IMR-90 (cell line): ENCODE measurements at places on chromosomes 11 and 22.

GRCh38 chr22:25694196-25694907 is 47.6 kb upstream of the MYO18B start:
- no peak for DNase-seq

DNA sequence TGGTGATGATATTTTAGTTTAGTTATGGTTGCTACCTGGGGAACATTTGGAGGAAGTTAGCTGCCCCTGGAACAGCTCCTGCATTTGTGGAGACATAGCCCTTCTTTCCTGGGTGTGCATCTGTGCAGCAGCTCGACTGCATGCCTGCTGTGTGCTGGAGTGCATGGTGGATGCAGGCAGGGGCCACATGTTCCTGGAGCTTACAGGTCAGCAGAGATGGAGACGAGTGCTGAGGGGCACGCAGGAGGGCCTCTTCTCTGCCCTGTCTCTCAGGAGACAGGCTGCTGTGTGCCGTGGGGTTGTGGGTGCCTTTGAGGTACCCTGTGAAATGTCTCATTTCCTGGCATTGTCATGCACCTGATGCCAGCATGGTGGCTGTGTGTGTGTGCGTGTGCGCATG is 87.5 kb downstream of the TBC1D22A start:
- no peak for DNase-seq

DNA sequence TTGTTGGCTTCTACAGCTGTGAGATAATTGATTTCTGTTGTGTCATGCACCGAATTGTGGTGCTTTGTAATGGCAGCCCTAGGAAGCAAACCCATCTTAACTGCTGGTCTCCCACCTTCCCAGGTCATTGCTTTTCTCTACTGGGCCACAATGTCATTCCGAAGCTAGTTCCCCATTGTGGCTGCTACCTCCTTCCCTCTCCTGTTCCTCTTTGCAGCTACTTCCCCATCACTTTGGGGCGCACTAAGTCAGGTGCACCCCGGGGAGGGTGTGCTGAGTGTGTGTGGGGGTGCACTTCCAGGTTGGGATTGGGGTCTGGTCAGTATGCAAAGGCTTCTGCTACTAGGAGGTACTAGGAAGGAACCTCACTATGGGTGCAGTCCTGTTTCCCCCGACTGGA is 109.3 kb downstream of the ST3GAL4 start:
- DNase-seq: no peak

DNA sequence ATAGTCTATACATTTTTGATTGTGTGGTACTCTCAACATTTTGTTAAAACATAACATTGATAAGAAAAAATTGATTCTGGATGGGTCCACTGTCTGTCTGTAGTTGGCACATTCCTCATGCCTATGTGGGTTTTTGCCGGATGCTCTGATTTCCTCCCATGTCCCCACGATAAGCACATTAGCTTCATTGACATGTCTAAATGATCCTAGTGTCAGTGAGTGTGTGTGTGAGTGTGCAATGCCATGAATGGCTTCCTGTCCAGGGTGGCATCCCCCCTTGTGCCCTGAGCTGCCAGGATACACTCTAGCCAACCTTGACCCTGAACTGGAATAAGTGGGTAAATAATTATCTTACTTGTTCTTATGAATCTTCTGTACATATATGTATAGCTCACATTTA is 5.4 kb downstream of the SFI1 start:
- no peak for DNase-seq

GRCh38 chr11:102553835-102554282 is 23.3 kb upstream of the MMP7 start:
- DNase-seq: no peak

- DNase-seq: no peak
These were observed 14.9 kb downstream of the CNTF start for GRCh38 chr11:58637371-58637770.

- DNase-seq: peak; percentile 29
These were observed 908.3 kb upstream of the ANO3 start for GRCh38 chr11:25423436-25424199.

DNA sequence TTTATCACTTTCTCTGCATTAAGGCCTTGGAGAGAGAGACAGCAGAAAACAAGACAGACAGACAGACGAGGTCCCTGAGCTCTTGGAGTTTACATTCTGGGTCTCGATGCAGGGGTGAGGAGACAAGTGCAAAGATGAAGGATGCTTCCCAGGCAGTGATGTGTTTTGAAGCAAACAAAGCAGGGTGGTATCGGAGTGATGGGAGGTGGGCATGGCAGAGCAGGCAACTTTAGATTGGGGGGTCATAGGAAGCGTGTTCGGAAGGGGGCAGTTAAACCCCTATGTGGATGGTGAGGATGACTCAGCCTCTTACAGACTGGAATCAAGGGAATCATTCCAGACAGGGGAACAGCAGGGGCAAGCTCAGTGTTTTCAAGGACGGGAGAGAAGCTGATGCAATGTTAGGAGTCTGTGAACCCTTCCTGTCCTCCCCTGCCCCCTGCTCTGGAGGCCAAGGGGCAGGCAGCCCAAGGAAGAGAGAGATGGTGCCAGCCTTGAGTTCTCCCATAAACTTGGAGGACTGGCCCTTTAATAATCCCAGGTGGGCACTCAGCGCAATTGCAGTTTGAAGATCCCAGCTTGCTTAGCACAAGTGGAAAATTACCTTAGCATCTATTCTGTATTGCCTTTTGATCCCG is 180.2 kb downstream of the CHST1 start:
- no peak for DNase-seq

GRCh38 chr11:74672956-74673692 is 58.1 kb downstream of the CHRDL2 start:
- peak; percentile 100 for DNase-seq

DNA sequence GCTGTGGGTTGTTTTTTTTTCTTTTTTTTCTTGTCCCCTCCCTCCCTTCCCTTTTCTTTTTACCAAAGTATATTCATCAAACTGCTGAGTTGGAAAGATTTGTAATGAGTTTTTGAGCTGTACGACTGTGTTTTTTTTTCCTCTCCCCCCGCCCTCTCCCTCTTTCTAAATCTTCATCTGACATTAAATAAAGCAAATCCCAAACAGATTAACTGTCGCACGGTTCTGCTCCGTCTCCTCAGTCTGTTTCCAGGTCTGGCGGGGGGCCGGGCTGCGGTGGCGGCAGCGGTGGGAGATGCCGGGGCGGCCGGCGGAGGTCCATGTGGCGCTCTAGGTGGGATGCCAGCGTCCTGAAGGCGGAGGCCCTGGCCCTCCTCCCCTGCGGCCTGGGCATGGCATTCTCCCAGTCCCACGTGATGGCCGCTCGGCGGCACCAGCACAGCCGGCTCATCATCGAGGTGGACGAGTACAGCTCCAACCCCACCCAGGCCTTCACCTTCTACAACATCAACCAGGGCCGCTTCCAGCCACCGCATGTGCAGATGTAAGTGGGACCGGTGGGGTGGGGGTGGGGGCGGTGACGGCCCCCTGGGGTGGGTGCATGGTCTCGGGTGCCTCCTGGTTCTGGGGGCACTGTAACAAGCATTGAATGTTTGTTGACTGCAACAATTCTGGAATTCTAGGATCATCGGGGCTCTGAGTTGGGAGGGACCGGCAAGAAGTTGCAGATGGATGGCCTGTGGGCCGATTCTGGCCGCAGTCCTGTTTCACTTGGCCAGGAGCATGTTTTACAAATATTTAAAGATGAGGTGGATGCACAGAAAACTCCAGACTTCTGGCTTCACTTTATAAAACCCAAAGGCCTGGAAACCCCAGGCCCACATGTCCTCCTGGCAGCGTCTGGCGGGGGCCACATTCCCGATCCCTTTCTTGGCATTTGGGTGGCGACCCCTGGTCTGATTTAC is 13.1 kb downstream of the MPPED1 start:
- DNase-seq: no peak

- DNase-seq: no peak
These were observed 201.1 kb upstream of the LRRC4C start for GRCh38 chr11:41660585-41660984.

GRCh38 chr11:130115218-130115617 is 44.4 kb upstream of the ST14 start:
- peak; percentile 41 for DNase-seq

DNA sequence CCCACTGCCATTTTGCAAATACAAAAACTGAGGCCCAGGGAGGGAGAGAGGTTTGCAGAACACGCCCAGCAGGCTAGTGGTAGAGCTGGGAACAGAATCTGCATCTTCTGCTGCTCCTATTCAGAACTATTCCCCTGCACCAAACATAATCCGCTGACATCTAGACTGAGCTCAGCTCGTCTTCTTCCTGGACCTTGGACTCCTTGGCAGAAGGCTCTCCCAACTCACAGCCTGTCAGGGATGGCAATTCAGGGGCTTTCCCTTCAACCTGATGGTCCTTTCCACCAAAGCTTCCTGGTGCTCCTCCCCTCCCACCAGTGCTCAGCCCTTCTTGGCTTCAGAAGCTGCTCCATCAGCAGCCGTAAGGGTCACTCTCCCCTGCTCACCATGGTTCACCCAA is 9.5 kb upstream of the NPAS4 start:
- no peak for DNase-seq

DNA sequence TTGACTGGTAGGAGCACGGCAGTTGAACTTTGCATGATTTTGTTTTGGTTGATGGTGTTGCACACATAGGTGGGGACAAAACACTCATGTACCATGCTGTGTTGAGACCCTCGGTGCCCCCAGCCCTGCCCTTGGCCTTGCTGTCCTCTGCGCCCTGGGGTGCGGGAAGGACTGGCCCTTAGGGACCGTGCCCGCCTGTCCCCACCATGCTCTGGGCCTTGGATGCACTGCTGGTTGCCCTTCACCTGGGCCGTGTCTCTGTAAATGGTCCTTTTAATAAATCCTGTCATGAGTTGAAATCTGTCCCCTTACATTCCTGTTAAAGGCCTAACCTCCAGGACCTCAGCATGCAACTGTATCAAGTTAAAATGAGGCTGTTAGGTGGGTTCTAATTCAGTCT is 102.3 kb upstream of the ANO1 start:
- no peak for DNase-seq

- DNase-seq: peak; percentile 13
These were observed 134.4 kb upstream of the ZC3H12C start for GRCh38 chr11:109958821-109959166.

DNA sequence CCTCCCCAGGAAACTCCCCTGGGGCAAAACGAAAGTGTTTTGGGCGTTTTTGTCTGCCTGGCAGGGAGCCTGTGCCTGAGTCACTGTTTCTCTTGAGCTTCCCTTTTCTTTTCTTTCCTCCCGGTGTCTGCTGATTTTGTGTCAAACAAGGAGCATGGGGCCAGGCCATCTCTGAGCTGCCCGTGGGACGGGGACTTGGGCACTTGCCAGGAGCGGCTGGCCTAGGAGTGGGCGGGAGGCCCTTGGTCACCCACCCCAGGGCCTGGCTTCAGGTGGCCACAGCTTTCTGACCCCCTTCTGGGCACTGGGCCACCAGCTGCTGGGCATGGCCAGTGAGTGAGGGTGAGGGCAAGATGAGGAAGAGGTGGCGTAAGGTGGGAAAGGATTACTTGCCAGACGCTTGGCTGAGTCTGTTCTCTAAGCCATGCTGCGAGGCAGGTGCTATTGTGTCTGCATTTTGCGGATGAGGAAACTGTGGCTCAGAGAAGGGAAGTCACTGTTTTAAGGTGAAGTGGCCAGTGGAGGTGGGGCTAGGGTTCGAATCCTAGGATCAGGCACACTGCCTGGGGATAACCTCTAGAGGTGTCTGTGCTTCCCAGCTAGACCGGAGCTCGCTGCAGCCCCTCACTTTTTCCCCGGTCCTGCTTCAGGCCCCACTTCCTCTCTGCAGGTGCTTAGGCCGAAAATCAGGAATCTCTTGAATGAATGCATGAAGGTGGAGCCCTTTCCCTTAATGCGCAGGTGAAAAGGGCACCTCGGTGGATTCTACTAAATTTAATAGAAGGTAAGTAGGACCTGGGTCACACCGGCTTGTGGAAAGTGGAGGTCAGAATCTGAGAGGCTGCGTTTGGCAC is 7.8 kb upstream of the NFAM1 start:
- DNase-seq: peak; percentile 49

GRCh38 chr11:132784441-132784840 is 747.9 kb downstream of the OPCML start:
- peak; percentile 67 for DNase-seq

DNA sequence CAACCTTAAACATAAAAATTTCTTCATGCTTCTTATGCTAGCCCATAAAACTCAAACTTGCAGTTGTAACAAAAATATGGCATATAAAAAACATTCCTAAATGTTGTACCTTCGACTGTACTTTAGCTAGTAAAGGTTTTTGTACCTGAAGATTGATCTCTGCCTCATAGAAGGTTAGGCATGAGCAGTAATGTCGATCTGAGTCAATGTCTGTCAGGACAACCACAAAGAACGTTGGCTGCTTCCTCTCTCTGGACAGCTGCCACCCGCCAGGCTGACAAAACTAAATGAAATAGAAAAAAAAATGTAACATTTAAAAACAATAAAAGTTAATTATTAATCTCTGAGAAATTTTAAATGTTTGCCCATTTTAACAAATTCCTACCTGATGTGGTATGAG is 251.3 kb downstream of the SBF2 start:
- DNase-seq: no peak

DNA sequence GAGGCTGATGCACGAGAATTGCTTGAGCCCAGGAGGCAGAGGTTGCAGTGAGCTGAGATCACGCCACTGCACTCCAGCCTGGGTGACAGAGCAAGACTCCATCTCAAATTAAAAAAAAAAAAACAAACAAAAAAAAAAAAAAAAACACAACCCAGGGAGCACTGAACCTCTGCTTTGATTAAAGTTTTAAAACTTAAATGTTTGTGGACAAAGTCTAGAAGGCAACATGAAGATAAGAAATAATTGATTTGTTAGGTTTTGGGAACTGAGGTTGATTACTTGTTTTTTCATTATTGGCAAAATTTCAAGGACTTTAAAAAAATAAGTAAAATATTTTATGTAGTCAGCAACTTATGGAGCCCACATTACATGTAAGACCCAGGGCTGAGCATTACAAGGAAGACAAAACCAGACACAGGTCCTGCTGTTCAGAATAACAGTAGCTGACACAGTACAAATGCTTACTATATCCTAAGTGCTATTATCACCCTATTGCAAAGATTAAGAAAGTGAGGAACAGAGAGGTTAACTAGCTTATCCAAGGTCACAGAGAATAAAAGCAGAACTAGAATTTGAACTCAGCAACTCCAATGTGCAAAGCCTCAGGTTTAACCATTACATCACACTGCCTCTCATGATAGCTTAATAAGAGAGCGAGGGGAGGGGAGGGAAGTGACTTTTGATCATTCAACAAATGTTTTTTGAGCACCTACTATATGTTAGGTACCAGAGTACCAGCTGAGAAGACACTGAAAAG is 2.3 kb upstream of the CRY2 start:
- DNase-seq: no peak

DNA sequence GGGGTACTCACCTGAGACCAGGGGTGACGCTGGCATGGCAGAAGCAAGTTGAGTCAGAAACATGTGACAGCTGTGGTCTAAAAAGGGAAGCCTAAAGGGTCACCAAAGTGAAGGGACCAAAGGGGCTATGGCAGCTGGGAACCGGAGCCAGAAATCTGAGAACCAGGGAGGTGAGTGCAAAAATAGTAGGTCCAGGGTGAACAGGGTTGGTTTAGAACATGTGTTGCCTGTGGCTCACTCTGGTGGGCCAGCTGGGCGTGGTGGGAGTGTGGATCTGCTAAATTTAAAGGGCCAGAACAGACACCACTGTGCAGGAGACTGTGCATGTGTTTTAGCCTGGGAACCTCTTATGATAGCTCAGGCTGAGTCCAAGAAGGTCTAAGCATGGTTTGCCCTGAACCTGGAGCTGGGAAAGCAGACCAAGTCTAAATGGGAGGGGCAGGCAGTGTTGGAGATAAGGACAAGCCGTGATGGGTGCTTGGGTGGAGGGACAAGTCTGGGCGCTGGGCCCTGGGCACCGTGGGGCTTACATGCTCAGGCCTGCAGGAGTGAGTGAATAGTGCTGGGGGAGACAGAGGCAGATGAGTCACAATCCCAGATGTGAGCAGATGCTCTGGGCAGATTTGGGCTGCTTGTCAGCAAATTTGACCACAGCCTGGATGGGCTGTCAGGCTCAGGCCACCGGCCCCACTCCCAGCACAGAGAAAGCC is 41.4 kb upstream of the ZBED5 start:
- DNase-seq: no peak
